Dermis microvascular lymphatic vessel endothelial cell (primary cell): ENCODE measurements at places on chromosomes 13 and 19.

DNA sequence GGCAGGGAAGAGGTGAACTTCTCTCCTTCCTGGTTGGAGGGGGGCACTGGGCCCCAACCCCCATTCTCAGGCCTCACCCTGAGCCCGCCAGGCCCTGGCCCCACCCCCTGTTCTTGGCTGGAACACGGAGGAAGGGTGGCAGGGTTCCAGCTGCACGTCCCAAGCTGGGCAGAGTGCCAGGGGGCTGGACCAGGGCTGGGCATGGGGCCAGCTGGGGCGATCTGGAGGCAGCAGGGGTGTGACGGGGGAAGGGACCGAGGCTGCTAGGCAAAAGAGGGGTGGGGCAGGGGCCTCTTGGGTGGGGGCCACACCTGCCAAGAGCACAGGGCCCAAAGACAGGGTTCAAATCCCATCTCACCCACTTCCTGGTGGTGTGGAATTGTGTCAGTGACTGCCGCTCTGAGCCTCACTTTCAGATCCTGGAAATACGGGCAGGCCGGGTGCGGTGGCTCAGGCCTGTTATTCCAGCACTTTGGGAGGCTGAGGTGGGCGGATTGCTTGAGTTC lies 2.2 kb downstream of the HIF3A start:
- peak; percentile 80 for DNase-seq

- DNase-seq = no peak
Observed at GRCh38 chr13:67408798-67409197, 178.7 kb upstream of the PCDH9 start.

DNA sequence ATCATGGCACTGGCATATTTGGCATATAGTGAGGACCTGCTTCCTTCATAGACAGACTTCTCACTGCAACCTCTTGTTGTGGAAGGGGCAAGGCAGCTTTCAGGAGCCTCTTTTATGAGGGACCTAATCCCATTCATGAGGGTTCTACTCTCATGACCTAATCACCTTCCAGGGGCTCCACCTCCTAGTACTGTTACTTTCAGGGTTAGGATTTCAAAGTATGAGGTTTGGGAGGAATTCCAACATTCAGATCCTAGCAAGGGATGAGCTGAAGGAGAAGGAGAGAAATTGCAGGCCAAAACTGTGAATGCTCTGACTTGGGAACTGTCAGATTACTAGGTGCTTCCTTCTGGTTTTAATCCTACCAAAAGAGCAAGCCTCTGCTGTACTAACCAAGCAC lies 87.8 kb downstream of the LMO7 start:
- no peak for DNase-seq

DNA sequence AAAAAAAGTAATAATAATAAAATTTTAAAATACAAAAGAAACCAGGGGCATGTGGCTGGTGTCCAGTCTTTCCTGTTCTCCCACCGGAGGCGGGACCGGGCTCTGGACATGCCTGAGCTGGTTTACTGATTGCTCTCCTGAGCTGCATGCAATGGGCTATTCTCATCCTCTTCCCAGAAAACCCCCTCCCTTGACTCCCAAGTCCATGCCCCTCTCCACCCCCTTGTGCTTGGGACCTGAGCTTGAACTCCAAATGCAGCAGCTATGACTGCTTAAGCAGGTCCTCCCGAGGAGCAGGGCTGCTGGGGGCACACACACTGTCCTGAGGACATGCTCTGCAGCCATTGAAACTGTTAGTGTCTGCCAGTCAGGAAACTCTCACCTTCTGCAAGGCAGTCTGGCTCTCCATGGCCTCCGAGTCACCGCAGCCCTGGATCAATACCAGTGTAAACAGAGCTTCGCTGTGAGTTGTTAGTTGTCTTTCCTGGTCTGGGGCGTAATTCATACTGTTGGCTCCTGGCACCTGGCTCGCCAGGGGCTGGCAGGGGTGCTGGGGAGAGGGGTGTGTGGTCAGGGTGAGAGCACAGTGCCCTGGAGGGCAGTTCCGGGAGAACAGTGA lies 41.6 kb upstream of the CHST8 start:
- DNase-seq = no peak

DNA sequence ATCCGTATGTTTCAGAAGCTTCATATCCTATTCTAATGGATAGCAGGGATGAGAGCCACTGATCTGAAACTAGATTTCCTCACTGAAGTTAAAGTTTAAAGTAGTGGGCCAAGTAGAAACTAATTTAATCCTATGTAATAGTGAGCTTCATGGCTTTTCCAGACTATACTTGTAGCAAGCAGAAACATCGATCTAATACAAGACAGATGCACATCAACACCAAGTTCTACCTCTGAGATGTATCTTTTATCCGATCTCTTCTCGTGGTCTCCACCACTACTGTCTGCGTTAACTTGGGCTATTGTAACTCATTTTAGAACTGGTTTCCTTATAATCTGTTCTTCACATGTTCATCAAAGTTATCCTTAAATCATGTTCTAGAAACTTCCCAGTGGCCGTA lies 3.1 kb downstream of the ERCC5 start:
- no peak for DNase-seq

GRCh38 chr13:98775844-98776598 lies 23.5 kb upstream of the SLC15A1 start:
- peak; percentile 35 for DNase-seq

- DNase-seq = no peak
Observed at GRCh38 chr13:91930687-91931086, 532.3 kb downstream of the GPC5 start.

- DNase-seq = peak; percentile 97
Observed at GRCh38 chr19:58554494-58555368, at the start of gene CHMP2A. TSS of gene CHMP2A (minus strand) at chr19:58555105. CDS start at chr19:58554212, 893 bp downstream.

GRCh38 chr13:29846475-29847256 lies 3.8 kb downstream of the UBL3 start:
- DNase-seq = no peak
